ENCODE measurements at places on chromosomes 6 and 20.

DNA sequence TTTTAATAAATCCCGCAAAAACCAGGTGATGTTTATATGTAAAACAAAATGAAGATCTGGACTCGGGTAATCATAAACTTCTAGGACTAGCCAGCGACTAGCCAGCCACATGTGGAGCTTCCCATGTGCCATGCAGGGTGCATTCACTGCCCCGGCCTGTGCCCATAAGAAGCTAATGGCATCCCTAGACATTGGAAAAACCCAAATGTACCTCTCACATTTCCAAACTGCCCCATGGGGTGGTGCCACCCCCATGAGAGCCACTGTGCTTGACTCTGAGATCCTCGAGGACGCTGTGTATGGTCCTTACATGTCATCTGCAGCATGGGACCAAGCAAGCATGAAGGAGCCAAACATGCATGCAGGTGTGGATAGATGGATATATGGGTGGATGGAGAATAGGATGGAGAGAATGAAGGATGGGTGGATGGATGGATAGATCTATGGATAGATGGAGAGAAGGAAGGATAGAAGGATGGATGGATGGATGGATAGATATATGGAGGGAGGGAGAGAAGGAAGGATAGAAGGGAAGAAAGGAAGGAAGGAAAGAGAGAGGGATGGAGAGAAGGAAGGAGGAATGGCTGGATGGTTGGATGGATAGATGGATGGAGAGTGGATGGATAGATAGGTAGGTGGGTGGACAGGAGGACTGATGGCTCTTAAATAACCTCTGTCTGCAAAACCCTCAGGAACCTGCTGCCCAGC lies 203.6 kb downstream of the CDH4 start:
- no peak for DNase-seq

- no peak for DNase-seq
These were observed 59.1 kb upstream of the BHLHE23 start for GRCh38 chr20:63065911-63066310.

GRCh38 chr20:13510837-13511488 lies 127.8 kb downstream of the TASP1 start:
- no peak for DNase-seq

DNA sequence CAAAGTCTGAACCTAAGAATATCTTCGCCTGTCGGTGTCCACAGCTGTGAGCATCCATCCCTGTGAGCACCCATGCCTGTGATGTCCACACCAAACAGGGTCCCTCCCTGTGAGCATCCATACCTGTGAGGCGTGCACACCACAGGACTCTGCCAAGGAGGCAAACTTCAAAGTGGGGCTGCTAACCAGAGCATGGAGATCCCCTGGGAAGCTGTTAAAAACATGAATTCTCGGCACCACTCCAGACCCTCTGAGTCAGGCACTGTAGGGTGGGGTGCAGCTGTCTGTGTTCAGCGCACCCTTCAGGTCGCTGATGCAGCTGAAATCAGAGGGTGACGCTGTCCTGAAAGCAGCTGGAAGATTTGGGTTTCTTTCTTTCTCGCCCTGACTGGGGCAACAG lies 85.4 kb upstream of the NXT1 start:
- no peak for DNase-seq

GRCh38 chr6:122052346-122052900 lies 347.0 kb upstream of the HSF2 start:
- DNase-seq, result no peak

GRCh38 chr6:21164768-21165326 lies 428.7 kb upstream of the SOX4 start:
- DNase-seq, result no peak

- DNase-seq, result no peak
These were observed 19.6 kb downstream of the TGM6 start for GRCh38 chr20:2400290-2400689.

- DNase-seq, result peak; percentile 25
These were observed 102.6 kb downstream of the LAMP5 start for GRCh38 chr20:9616833-9617461.

GRCh38 chr6:136491251-136491650 lies 59.0 kb downstream of the MAP7 start:
- DNase-seq, result no peak

GRCh38 chr6:124057461-124057860 lies 253.8 kb downstream of the NKAIN2 start:
- no peak for DNase-seq

DNA sequence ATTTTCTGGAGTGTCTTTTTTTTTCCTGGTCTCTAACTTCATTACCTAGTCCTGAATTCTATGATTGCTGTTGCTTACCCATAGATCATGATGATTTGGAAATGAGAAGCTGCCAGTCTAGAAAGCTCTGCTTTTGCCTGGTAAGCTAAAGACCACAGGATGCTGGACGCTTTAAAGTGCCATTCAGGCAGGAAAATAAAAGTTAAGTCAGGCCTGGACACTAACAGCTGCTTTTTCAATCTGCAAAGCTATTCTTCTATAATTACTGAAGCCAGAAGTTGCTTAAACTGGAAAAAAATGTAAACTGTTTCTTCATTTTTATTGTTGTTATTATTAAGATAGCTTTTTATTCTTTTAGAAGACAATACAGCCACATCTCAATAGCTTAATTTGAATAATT lies 129.8 kb upstream of the SPACA1 start:
- DNase-seq, result no peak

DNA sequence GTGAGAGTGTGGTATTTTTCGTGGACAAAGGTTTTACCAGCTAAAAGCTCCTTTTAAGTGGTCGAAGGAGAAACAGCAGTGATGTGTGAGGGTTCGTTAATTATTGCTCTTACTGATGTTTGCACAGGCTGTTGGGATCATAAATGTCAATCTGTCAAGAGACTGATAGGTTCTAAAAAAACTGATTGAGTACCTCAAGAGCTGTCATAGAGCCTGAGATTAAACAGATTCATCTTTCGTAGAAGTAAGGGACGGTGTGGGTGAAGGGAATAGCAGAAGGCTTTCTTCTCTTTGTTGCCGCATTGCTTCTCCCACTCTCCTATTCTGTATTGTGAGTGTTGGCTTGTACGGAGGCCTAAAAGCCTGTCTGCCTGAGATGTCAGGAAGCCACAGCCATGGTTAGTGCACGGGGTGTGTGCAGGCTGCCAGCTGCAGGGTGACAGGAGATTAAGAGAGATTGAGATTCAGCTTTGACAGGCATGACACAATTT lies 291.0 kb downstream of the ZFAND3 start:
- DNase-seq, result no peak

GRCh38 chr20:1998715-1999114 lies 4.9 kb upstream of the PDYN start:
- DNase-seq, result no peak

GRCh38 chr20:63765902-63766301 lies 26.3 kb downstream of the SLC2A4RG start:
- no peak for DNase-seq

DNA sequence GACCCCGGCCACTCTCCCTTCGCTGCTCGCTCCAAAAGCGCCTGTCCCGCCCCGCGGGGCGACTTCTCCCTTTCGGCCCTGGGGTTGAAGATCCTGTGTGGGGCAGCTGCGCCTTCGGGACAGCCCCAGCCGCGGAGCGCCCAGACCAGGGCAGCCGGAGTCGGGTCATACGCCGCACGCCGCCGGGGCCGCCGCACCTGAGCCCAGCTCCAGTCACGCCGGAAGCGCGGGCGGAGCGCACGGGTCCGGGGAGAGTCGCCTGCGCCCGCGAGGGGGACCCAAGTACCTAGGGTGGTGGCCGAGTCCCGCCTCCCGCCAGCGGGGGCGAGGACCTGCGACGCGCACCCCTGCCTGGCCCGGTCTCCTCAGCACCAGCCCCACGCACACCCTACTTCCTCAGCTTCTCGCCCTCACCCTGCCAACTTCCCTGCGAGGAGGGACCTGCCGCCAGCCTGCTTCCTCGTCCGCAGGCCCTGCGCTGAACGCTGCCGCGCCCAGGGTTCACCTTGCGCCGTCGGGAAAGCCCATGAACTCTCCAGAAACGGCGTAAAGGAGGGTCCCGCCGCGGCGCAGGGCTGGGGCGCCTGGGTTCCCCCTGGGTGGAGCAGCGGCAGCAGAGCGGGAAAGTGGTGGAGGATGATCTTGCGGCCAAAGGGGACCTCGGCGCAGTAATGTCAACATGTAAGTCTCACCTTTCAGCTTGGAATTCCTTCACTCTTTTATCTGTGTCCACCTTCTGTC lies at the start of gene ADGRG6:
Gene ADGRG6 (plus strand): TSS at position 357 of the 741 bp plus-strand sequence. CDS start 323 bp downstream, at position 680.
- no peak for DNase-seq

DNA sequence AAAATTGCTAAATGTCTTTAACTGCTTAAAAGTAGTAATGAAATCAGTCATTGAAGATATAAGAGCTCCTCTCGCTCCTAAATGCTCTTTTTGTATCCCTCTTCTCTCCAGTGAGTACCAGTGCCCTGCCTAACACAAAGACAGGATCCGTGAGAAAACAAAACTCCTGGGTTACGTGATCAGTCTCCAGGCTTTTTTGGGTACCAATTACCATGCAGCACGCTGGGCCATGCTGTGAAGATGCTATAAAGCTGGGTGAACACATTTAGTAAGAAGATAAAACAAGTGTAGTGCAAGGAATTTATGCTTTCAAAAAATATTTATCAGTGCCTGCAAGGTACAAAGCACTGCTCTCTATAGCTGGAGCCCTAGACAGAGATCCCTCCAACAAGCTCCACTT lies 66.7 kb downstream of the AGPAT4 start:
- DNase-seq, result no peak

DNA sequence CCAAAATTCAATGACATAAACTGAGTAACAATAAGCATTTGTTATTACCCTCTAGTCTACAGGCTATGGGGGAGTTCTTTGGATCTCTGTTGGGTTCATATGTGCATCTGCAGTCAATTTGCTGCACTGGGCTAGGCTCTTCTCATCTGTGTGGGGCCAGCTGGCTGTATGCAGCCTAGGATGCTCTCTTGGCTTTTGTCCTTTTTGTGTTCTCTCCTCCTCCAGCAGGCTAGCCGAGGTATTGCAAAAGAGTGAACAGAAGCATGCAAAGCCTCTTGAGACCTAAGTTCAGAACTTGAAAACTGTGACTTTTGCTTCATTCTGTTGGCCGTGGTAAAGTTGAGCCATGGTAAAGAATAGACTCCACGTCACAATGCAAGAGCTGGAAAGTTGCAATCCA lies 62.8 kb upstream of the FOXO3 start:
- no peak for DNase-seq

DNA sequence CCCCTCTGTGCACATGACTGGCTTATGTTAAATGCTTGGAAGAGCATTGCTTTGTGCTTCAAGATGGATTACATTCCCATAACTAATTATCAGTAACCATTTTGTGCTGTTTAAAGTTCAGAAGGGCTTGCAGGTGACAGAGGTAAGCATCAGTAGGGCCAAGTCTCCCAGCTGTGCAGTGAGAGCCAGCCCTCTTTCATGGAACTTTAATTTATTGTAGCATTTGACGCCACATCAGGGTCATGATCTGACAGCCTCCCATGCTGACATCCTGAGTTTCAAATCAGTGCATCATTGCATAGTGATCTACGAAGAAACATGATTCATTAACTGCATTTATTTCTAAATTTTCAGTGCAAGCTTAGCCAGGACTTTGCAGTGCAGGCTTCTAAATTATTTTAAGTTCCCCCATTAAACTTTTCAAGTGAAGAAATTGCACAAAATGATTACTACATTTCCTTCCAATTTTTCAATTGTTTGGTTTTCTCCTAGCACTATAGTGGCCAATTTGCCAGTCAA lies 380.9 kb downstream of the UTRN start:
- DNase-seq, result no peak

DNA sequence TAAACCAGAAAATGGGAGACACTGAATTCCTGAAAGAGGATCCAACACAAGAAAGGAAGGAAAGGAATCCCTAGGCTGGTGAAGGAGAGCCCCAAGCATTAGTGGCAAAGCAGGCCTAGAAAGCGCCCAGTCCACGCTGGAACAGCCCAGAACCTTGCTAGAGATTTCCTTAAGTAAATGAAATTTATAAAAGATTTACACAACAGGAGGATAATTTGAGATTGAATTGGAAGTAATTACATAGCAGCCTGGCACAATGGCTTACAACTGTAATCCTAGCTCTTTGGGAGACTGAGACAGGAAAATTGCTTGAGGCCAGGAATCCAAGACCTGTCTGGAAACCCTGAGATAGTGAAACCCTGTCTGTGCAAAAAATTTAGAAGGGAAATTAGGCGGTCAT lies 26.8 kb upstream of the C20orf144 start:
- DNase-seq, result no peak

DNA sequence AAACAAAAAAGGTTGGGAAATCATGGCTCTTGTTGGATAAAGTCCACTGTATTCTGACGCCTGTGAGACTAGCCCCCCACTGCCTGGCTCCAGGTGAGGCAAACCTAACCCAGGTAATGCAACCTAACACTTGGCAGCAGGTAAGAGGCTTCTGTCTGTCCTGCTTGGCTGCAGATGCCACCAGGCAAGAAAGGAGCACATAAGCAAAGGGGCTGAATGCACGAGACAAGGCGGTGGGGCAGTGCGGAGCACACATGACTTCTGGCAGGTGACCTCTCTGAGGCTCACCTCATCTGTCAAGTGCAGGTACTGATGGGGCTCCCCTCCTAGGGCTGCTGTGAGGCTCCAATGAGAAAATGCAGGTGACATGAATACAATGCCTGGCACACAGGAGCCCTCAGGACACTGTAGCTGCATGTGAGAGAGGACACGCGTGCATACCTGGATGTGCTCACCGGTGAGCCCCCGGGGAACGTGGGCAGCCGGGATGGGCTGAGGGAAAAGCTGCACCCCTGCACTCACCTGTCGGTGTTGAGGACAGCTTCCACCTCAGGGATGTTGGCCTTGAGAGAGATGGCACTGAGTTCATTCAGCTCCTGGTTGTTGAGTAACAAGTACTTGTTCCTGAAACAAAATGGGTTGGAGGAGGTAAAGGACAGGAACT lies 54.1 kb downstream of the MYH7B start:
- no peak for DNase-seq

- DNase-seq, result no peak
These were observed 27.7 kb downstream of the AKIRIN2 start for GRCh38 chr6:87674290-87674689.

DNA sequence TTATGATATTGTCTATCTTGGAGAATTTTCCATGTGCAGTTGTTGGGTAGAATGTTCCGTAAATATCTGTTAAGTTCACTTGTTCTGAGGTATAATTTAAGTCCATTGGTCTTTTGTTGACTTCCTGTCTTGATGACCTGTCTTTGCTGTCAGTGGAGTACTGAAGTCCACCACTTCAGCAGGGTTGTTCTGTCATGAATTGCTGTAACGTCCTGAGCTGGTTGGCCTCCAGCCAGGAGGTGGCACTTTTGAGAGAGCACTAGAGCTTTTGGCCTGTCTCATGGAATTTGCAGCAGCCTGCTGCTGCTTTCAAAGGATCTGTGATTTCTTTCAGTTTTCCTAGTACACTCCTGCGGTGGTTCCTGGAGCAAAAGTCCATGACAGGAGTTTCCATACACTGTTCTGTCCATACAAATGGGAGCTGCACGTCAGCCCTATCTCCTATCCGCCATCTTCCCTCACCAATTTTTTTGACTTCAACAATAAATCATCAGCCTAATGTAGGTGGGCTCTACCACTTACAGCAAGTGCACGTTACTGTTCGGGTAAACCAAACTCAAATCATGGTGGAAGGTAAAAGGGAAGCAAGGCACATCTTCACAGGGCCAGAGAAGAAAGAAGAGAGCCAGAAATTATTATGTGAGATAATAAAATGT lies 46.9 kb upstream of the TRERF1 start:
- DNase-seq, result no peak

GRCh38 chr6:15877231-15877630 lies 214.4 kb upstream of the DTNBP1 start:
- no peak for DNase-seq

- DNase-seq, result no peak
These were observed 98.5 kb downstream of the TULP4 start for GRCh38 chr6:158410784-158411183.
